ENCODE measurements at places on chromosomes 3 and 15. TPM values are rescaled to one million over a fixed set of nuclear protein-coding genes. Genes with fewer than 3 reads are reported as not detected.

Gene CASR
- total RNA-seq = not detected

Gene LMAN1L
- not detected for total RNA-seq

Gene CRTC3
- 4.7 TPM for total RNA-seq

Gene ECE2
- total RNA-seq = not detected

Data from IMR-90 (cell line).